ENCODE measurements at places on chromosomes 5 and 9.

- no peak for DNase-seq
Measured at GRCh38 chr5:71907608-71908145, 188.6 kb downstream of the CARTPT start.

- no peak for DNase-seq
Measured at GRCh38 chr9:74726581-74726980, 161.1 kb downstream of the TRPM6 start.

DNA sequence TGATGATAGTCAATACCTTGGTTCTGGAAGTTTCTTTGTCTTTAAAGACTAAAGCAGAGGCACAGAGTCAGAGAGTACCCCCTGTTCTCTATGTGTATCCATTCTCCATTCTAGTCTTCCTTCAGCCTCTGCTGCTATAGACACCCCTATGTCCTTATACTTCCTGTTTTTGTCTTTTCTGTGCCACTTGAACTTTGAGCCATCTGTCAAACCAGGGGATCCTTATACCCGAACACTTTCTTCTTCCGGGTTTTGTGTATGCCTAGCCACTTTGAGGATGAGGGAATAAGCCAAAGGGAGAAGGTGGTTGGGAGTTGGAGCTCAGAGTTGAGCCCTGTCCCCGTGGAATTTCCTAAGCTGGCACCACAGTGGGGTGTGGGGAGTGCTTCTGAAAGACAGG lies 61.1 kb upstream of the IL6ST start:
- DNase-seq, result no peak

- DNase-seq, result no peak
Measured at GRCh38 chr5:179973391-179973790, 65.7 kb upstream of the TBC1D9B start.

- no peak for DNase-seq
Measured at GRCh38 chr9:124231095-124231737, 26.5 kb upstream of the NEK6 start.

All from fibroblast of upper back skin (primary cell).